Stimulated activated CD8-positive, alpha-beta memory T cell treated with anti-CD3 and anti-CD28 coated beads, Interleukin-15, amount 100 ng/mL, for 1 hour (primary cell): ENCODE measurements at places on chromosomes 11 and 22.

- DNase-seq, result no peak
Observed at GRCh38 chr11:112499153-112499880, 238.7 kb upstream of the PLET1 start.

DNA sequence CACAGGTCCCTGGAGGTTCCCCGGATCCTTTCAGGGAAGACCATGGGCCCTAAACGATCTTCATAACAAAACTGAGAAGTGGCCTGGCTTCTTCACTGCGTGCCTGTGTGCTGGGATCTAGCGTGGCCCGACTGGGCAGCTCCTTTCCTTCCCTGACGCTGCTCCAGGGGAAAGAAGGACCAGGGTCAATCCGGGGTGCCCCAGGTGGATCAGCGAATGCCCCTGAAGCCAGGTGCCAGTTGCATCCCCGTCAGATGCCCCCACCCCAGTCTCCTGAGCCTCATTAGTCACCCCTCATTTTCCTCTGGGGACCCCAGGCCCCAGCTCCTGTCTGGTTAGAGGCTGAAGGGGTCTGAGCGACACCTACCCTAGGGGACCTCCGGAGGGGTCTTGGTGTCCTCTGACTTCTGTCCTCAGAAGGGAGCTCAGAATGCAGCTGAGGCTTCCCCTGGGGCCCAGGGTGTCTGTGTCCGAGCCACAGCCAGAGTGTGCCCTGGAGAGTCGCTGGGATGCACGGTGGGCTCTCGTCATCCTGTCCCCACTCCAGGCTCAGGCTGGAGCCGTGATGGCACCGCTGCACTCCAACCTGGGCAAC is 18.7 kb upstream of the MUC6 start:
- DNase-seq, result no peak

GRCh38 chr11:47234669-47235100 is 13.9 kb downstream of the ACP2 start:
- no peak for DNase-seq

DNA sequence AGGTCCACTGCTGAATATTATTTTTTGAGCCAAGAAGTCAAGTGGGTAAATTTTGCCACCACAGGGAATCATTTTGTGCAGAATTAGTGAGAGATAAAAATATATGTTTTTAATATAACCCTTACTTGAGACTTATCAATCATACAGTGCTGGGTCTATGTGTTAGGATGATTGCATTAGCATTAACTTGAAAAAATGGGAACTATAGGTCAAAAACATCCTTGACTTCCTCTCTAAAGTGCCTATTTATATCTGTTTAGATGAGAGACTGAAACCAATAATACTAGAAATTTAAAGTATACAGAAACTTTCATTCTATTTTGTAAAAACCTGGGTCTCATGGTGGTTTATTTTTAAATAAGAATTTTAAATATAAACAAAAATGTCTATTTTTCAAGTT is 65.1 kb upstream of the CARD18 start:
- no peak for DNase-seq

DNA sequence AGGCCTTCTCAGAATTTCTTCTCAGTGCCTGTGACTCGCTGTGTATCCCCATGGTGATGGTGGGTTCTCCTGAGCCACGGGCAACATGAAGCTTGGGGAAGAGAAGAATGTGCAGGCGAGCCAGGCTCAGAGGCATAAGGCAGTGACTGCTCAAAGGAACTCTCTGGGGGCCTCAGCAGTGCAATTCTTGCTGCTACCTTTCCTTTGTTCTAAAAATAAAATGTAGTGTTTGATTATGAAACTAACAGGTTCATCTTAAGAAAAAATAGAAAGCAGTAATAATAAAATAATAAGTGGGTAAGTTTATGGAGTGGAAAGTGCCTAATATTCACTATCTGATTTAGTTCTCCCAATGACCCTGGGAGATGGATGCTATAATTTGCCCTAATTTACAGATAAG is 46.7 kb downstream of the MEI1 start:
- DNase-seq, result no peak

DNA sequence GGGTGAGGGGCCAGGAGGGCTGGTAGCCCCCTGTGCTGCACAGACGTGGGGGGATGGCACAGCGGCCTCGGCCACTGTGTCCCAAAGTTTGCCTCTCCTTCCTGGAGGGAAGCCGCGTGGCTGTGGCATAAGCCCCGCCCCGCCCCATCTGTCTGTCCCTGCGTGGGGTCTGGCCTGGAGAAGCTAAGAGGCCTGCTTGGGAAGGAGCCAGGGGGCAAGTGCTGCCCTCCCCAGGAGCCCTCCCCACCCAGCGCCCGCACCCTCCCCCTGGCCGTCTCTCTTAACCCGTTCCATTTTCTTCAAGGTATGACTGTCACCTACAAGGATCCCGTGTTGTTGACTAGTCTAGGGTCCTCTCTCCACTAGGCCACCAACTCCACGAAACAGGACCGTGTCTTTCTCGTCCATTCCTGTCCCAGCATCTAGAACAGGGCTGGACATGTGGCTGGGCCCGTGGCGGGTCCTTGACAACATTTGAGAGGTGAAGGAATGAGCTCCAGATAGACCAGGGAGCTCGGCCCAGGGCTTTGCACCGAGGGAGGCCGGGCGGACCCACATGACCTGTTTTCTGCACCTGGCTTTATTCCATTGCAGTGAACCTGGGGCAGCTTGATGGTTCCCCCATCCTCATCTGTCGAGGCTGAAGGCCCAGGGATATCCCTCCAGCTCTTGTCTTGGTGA is 428.0 kb downstream of the TBC1D22A start:
- DNase-seq, result no peak

- DNase-seq, result peak; percentile 62
Observed at GRCh38 chr11:44861849-44862557, 88.7 kb downstream of the TP53I11 start.

DNA sequence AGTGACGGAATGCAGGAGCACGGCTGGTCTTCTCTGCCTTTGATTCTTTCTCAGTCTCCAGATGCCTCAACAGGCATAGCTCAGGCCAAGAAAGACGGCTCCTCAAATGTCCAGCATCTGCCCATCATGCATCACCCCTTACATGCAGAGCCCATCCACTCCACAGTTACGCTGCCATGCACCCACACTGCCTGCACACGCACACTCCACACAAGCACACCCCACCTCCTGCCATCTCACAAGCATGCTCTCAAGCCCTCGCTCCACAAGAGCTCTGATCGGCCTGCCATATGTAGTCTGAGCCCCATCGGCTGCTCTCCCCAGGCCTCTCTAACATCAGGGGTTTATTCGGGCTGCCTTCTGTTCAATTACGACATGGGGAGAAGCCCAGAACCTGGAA is 18.8 kb downstream of the SCN4B start:
- DNase-seq, result no peak

GRCh38 chr11:127631974-127632373 is 631.4 kb upstream of the KIRREL3 start:
- no peak for DNase-seq

- no peak for DNase-seq
Observed at GRCh38 chr11:78727816-78728215, 153.2 kb upstream of the NARS2 start.

GRCh38 chr22:38953091-38953490 is 4.3 kb upstream of the APOBEC3A start:
- DNase-seq, result no peak

GRCh38 chr22:46058091-46058420 is 81.1 kb upstream of the WNT7B start:
- DNase-seq, result no peak

DNA sequence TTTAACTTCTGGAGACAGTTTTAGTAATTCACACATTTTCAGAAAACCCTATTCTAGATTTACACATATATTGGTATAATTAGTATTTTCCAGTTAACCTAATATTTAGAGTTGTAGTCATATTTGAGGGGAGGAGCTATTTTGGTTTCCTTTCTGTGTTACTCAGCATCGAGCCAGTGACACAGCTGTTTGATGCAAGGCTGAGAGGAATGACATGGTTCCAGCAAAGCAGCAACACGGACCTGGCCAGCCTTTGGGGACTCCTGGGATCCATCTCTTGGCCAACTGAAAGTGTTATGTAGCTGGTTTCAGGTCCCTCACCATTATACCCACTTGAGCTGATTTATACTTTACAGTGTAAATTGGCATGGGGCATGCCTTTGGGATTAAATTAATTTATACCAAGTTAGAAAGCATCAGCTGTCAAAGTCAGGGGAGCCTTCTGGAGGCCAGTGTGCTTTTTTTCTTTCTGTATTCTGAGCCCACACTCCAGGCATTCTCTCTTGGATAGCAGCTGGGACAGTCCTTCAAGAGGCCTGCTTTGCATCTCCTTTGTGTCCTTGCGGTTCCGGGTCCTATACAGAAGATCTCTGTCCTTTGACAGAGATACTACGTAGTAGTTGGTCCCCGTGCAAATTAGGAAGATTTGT is 91.3 kb upstream of the SLC25A18 start:
- DNase-seq, result no peak

GRCh38 chr11:74679513-74679865 is 51.7 kb downstream of the CHRDL2 start:
- no peak for DNase-seq

- no peak for DNase-seq
Observed at GRCh38 chr11:47398011-47398410, 10.4 kb upstream of the SLC39A13 start.

DNA sequence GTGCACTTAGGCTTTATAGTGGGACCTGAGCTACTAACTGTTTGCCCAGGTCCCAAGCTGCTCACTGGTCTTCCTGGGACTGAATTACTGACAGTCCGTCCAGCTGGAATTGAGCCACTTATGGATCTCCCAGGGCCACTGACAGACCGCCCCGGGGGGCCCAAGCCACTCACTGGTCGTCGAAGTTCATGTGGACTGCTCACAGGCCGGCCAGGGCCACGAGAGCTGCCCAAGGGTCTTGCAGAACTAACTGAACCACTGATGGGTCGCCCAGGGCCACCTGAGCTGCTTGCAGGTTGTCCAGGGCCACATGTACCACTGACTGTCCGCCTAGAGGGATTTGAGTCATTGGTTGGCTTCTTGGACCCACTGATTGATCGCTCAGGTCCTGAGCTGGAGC is 15.1 kb downstream of the MISFA start:
- DNase-seq, result no peak

- no peak for DNase-seq
Observed at GRCh38 chr11:58524232-58525036, 16.5 kb upstream of the OR5B21 start.

DNA sequence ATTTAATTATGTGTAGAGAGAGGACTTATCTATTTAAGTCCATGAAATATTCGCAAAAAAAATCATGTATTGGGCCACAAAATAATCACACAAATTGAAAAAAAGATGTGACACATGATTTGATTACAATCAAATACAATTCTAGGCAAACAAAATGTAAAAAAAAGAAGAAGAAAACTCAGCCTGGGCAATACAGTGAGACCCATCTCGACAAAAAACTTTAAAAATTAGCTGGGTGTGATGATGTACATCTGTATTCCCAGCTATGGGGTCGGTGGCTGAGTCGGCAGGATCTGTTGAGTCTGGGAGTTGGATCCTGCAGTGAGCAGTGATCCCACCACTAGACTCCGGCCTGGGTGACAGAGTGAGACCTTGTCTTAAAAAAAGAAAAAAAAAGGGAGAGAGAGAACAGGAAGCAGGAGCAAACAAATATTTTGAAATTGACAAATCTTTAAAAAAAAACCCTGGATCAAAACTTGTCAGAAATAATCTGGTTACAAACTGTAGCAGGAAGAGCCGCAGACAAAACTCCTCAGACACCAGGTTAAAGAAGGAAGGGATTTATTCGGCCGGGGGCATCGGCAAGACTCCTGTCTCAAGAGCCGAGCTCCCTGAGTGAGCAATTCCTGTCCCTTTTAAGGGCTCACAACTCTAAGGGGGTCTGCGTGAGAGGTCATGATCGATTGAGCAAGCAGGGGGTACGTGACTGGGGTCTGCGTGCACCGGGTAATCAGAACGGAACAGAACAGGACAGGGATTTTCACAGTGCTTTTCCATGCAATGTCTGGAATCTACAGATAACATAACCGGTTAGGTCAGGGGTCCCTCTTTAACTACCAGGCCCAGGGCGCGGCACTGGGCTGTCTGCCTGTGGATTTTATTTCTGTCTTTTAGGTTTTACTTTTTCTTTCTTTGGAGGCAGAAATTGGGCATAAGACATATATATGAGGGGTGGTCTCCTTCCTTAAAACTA is 3.3 kb upstream of the TYMP start:
- no peak for DNase-seq

GRCh38 chr11:27485930-27486773 is 13.6 kb upstream of the LGR4 start:
- DNase-seq, result no peak

DNA sequence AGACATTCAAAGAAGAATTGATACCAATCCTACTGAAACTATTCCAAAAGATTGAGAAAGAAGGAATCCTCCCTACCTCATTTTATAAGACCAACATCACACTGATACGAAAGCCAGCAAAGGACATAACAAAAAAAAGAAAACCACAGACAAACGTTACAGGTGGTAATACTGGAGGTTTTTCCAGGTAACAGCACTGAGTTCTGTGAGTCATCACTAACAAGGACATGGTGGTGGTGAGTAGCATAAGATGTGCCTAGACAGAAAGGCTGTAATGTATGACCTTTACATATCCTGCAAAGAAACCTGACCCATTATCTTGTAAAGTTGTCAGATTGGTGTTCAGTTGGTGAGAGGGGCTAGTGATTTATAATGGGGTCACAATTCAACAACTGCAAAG is 15.3 kb downstream of the OR9G1 start:
- no peak for DNase-seq

DNA sequence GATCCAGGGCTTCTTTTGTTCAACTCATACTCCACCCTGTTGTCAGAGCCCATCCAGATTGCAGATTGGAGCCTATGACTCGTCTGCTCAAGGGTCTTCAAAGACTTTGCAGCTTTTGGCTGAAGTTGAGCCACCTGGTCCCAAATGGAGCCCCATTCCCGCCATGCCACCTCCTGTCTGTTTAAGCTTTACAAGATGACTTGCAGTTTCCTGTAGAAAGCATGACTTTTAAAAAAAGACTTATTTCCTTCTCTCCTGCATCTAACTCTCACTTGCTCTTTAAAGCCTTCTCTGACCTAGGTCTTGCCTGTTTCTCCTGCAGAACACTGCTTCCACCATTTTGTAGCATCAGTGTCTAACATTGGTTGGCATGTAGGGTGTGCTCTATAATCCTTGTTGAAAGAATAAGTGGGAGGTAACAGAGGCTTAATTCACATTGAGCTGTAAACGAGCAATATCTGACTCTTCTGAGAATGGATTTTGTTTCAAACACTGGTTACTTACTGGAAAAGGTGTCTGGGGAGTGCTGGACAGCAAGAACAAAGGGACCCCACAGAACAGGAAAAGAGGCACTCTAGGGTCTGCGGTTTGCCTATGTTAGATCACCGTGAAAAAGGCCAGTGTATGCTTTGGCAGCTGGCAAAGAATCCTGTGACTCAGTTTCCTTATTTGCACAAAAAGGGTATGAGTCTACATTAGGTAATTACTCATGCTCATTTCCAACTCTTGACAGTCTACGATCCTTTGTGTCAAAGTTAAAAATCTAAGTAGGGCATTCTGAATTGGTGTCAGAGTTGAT is 30.3 kb downstream of the NF2 start:
- DNase-seq, result no peak

DNA sequence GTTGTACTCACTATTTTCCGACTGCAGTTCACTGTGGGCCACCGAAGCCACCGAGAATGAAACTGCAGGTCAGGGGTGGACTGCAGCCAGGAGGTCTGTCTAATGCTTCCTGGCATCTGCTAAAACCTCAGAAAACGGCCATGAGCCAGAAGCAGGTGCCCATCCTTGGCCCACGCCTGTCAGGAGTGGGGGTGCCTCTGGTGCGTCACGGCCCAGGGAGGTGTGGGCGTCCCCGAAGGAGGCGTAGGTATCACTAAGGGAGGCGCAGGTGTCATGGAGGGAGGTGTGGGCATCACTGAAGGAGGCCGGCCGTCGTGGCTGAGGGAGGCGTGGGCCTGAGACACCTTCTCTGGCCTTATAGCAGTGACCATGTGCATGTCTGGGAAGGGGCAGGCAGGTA is 456.2 kb downstream of the TBC1D22A start:
- no peak for DNase-seq
